ENCODE measurements at places on chromosomes 12 and 14.
A peak's percentile ranks its signal among the peaks of the same experiment; 100 is the strongest.

GRCh38 chr14:68956724-68957123 is 22.4 kb downstream of the ACTN1 start:
- DNase-seq = no peak

DNA sequence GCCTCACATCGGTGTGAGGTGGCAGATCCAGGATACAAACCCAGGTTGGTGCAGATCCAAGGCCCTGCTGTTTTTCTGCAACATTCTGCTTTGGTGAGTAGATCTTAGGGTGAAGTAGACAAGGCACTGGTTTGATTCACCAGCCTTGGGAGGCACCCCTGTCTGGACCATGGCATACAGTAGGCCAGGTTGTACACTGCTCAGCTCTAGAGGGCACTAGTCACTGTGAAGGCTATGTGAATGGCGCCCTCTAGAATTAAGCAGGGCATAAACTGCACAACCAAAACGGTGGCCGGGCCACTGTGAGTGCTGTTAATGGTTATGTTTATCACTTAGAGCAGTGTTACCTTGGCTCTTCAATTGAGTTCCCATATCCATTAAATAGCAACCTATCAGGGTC is 280.6 kb upstream of the PWP1 start:
- DNase-seq = peak; percentile 26

- no peak for DNase-seq
Measured at GRCh38 chr12:104570174-104570907, 113.6 kb downstream of the CHST11 start.

GRCh38 chr12:75704664-75705063 is 193.3 kb upstream of the KRR1 start:
- DNase-seq = no peak

- no peak for DNase-seq
Measured at GRCh38 chr12:12202105-12202504, 64.7 kb downstream of the LRP6 start.

DNA sequence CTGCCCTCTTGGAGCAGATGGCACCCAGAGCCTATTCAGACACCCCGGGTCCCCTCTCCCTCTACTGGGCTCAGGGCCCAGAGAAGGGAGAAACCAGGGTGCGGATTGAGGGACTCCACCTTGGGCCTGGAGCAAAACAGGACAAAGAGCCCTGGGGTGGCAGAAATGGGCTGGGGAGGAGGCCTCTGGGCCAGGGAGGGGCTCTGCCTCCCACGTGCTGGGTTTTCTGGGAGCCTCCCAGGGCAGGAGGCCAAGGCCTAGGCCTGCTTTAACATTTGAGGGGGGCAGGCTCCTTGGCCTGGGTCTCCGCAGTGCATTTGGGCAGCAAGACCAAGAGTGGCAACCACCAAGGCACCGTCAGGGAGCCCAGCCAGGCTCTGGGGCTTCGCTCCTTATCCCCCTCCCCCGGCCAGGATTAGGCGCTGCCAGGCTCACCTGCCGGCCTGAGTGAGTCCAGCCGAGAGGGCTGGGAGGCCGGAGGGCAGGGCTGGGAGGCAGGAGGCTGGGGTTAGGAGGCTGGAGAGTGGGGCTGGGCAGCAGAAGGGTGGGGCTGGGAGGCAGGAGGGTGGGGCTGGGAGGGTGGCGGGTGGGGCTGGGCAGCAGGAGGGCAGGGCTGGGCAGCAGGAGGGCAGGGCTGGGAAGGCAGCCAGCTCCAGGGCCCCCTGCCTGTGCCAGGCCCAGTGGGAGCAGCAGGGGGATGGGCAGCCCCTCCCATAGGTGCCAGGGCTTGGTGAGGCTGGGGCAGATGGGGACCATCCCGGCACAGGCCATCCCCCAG is 101.8 kb upstream of the EIF5 start:
- DNase-seq = no peak

GRCh38 chr12:121796855-121797751 is 3.6 kb upstream of the RHOF start:
- no peak for DNase-seq

- DNase-seq = no peak
Measured at GRCh38 chr12:90020014-90020413, 311.4 kb upstream of the ATP2B1 start.

GRCh38 chr14:50383618-50384225 is 13.0 kb downstream of the CDKL1 start:
- DNase-seq = no peak

GRCh38 chr12:66063916-66064315 is 66.6 kb downstream of the LLPH start:
- DNase-seq = no peak

DNA sequence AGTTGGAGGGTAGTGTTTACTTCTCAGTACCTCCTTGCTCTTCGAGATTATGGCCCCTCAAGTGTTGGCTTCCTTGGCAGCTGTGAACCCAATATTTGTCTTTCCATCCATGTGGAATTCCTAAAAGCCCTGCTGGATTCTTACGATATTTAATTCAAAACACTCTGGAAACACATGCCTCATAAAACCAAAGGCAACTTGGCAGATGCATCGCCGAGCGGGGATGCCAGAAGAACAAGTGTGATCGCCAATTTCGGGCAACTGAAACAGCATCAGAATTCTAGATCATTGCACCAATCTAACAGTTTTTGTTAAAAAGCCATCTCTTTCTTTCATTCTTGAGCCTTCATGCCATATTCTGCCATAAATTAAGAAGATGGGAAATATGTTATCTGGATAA is 934.4 kb downstream of the AACS start:
- DNase-seq = no peak

GRCh38 chr14:104686624-104687517 is 2.5 kb upstream of the INF2 start:
- no peak for DNase-seq

GRCh38 chr14:73246387-73247150 is 9.3 kb downstream of the PAPLN start:
- no peak for DNase-seq
